ENCODE measurements at places on chromosomes 6 and 20.

- peak; percentile 91 for DNase-seq
These were observed 28.8 kb downstream of the PDE7B start for GRCh38 chr6:135880066-135880972.

DNA sequence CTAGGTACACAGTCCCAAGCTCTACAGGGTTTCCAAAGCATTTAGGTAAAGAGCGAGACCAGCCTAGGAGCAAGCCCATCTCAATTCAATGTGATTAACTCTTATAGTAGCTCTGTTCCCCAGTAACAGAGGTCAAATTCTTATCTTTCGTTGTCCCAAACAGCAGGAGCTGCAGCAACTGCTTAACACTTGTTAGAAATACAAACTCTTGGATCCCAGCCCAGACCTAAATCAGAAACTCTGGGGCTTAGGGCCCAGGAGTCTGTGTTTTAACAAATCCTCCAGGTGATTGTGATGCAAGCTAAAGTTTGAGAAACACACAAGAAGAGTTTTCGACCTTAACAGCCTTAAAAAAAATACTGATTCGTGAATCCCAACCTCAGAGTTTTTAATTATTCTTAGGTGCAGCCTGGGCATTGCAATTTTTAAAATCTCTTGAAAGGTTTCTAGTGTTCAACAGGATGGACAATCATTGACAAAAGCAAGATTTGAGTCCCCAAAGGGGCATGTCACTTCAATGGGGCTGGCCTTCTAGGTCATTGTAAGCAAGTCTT lies 127.4 kb upstream of the HCRTR2 start:
- DNase-seq = peak; percentile 18

- no peak for DNase-seq
These were observed 19.9 kb upstream of the FAM50B start for GRCh38 chr6:3829285-3829684.

DNA sequence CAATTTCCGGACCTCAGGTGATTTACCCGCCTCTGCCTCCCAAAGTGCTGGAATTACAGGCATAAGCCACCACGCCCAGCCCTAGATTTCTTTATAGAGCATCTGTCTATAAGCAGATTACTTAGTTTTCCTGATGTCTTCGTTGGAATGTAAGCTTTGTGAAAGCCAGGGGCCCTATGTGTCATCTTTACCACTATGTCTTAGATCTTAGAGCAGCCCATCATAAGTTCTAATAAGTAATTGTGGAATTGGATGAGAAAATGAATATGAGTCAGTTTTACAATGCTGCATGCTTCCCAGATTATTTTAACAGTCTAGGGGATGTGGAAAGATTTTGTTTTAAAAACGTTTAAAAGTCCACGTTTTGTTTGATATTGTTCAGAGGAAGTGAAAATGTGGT lies 9.1 kb upstream of the ZBTB2 start:
- peak; percentile 45 for DNase-seq

GRCh38 chr6:128491610-128492206 lies 28.7 kb downstream of the PTPRK start:
- peak; percentile 89 for DNase-seq

DNA sequence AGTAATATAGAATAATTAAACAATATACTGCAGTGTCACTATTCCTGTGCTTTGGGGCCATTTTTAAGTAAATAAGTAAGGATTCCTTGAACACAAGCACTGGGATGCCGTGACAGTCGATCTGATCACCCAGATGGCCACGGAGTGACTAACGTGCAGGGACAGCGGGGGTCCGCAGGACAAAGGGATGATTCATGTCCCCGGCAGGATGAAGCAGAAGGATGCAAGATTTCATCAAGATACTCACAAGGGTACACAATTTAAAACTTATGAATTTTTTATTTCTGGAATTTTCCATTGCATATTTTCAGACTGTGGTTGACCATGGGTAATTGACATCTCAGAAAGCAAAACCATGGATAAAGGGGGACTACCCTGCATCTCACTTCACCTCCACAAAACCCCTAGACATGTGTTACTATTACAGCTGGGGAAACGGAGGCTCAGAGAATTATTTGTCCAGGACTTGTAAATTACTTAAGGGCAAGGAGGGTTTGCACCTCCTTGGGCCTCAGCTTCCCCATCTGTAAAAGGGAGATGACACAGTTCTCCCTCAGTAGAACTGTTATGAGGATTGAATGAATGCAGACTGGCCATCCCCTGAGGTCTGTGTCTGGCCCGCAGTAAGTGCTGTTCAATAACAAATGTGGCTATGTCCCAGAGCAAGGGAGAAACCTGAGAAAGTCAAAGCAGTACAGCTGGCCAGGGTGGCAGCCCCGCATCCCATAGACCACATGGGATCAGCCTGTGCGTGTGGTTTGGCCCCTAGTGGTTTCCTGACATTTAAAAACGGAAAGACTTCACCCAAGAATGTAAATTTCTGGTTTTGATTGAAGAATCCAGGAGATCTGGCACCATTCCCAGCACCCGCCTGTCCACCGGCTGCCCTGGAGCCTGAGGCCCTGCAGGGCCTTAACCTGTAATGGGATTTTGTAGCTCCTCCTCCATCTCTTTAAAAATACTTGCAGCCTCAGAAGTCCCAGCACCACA lies 235.5 kb downstream of the BMP7 start:
- peak; percentile 85 for DNase-seq

DNA sequence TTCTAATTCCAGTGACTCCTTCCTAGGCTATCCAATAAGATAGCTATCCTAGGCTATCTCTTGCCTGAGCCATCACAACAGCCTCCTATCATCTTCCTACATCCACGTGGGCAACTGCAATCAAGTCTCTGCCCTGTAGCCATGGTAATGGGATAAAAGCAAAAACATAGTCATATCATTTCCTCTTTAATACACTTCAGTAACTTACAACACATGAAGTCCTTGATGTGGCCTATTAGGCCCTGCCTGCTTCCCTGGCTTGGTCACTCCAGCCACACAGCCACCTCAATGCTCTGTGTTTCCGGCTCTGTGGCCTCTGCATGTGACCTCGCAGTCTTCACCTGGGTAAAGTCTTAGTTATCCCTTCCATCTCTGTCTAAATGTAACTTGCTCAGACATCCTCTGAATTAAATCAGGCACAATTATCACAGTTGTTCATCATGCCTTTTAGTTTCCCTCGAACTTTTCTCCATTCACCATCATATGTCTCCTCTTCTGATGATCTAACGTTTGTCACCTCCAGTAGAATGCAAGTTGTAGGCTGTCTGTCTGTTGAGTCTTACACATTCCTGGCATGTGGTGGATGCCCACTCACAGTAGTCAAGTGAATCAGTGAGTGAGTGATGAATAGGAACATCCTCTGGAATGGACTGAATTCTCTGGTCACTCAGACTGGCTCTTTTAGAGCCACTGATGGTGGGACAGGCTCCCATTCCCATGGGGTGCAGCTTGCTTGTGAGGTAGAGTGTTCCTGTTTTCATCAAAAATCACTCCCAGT lies 229.4 kb downstream of the TBC1D7 start:
- no peak for DNase-seq

- DNase-seq = no peak
These were observed 16.0 kb downstream of the TMEM151B start for GRCh38 chr6:44286285-44286565.

- DNase-seq = peak; percentile 92
These were observed 106.0 kb downstream of the MYO6 start for GRCh38 chr6:75855052-75855451.

- DNase-seq = peak; percentile 53
These were observed 62.2 kb upstream of the PLN start for GRCh38 chr6:118485601-118486550.

- no peak for DNase-seq
These were observed 41.5 kb downstream of the B4GALT5 start for GRCh38 chr20:49672096-49672664.

DNA sequence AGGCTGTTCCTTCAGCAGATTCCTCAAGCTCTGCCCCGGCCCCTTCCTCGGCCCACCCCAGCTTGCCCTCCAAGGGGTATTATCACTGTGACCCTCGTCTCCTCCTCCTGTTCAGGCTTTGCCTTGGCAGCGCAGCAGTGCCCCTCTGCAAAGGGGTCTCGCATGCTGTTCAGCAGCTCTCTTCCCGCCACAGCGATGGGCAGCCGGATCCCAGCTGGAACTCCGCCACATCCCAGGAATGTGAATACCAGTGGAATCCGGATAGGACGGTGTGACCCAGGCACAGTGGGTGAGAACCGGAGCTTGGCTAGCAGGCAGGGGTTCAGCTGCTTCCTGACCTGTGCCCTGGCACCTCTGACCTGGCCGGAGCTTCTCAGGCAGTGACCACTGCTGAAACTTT lies 52.9 kb downstream of the RNASET2 start:
- DNase-seq = no peak

- no peak for DNase-seq
These were observed 32.6 kb upstream of the SERPINB9 start for GRCh38 chr6:2935566-2936291.

DNA sequence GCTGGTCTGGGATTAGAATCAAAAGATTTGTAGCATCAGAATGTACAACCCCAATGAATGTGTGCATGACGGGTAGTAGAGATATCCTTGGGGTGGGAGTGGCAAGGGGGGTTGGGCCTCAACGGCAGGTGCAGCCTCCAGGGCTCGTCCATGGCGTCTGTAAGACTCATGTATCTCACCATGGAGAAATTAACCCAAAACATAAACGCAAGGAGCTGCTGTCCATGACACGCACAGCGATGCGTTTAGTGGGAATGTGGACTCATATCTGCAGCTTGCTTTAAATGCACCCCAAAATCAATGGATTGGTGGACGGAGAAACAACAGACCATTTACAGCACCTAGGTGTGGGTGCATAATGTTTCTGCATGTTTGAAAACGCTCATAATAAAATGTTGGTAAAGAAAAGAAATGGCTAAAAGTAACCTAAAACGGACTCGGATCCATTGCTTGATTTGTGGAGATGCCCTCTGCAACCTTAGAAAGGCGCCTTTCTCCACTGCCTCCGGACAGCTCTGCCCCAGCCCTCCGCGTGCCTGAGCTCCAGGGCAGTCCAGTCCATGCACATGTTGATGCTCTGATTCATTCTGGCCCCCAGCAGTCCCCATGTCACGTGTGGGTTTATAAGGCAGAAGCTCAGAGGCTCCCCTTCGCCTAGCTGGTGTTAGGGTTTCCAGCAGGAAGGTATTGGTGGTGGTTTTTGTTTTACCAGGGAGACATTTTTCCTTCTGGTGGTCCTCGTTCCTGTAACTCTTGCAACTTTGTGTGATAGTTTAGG lies 24.5 kb downstream of the PYGB start:
- peak; percentile 60 for DNase-seq

- DNase-seq = no peak
These were observed 56.8 kb downstream of the SNX9 start for GRCh38 chr6:157879873-157880254.

- peak; percentile 82 for DNase-seq
These were observed 1.8 kb downstream of the RNF144B start for GRCh38 chr6:18388942-18389341.

GRCh38 chr20:51620432-51620831 lies 77.9 kb upstream of the NFATC2 start:
- DNase-seq = no peak

DNA sequence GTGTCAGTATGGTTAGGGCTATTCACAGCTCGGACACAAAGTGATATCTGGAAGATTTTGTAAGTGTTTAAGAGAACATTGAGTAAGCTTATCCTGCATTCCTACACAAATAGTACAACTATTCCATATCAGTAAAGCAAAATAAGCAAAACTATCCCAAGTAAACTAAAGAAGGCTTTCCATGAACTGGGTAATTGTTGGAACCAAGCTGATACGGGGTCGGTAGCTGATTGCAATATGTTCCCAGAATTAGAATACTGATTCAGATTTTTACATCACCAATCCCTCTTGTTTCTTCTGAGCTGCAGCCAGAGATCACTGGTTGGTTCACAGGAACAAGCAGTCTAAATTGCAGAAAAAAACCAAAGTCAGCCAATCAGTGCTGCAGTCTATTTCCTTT lies 54.1 kb downstream of the CDS2 start:
- DNase-seq = peak; percentile 26

DNA sequence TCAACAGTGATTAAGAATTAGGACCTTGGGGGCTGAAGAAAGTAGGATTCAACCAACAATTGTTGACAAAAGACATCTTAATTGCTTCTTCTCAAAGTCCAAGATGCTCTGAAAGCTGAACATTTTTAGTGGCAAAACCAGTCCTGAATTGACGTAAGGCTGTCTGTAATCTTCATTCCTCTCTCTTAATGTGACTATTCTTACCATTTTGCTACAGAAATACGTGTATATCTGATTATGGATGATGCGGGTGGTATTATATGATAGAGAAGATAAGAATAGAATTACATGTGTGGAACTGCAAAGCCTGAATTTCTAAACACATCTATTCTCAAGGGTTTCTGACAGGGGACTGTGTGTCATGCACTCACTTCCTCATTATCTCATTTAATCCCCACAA lies 130.3 kb upstream of the SASH1 start:
- no peak for DNase-seq

DNA sequence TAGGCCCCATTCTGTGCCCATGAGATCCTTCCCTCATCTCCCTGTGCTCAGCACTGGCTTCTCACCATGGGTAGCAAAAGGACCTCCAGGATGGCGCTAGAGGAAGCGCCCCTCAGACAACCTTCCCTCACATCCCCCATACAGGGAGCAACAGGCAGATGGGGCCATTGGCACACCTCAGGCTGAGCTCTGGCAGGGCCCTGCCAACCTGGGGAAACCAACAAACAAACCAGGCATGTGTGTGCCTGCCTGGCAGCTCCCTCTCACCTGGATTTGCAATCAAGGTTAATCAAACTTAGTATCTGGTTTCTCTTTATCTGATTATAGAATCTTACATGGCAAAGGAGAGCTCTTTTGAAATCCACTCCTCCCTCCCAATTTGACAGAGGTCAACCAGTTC lies 134.9 kb downstream of the SLC23A2 start:
- DNase-seq = no peak

DNA sequence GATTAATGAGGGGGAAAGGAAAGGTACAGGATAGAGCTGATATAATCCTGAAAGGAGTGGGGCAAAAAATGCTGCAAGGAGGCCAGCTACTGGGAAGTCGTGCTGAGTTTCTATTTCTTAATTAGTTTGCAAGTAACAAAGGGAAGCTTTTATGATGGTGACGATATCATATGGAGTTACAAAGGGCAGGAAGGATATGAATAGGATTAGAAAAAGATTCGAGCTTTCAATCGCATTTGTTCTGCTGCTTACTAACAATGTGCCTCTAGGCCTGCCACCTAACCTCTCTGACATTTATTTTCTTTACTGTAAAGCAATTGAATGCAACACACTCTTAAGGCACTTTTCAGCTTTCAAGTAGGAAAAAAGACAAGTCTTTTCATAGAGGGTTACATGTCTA lies 219.2 kb downstream of the CLVS2 start:
- DNase-seq = no peak
